Large intestine (tissue), 12 donors: ENCODE measurements at places on chromosomes 5 and 9.

GRCh38 chr5:107616213-107616612 lies 54.5 kb downstream of the EFNA5 start:
- no peak for DNase-seq

- no peak for DNase-seq
Measured at GRCh38 chr5:116437351-116437705, 137.3 kb downstream of the SEMA6A start.

DNA sequence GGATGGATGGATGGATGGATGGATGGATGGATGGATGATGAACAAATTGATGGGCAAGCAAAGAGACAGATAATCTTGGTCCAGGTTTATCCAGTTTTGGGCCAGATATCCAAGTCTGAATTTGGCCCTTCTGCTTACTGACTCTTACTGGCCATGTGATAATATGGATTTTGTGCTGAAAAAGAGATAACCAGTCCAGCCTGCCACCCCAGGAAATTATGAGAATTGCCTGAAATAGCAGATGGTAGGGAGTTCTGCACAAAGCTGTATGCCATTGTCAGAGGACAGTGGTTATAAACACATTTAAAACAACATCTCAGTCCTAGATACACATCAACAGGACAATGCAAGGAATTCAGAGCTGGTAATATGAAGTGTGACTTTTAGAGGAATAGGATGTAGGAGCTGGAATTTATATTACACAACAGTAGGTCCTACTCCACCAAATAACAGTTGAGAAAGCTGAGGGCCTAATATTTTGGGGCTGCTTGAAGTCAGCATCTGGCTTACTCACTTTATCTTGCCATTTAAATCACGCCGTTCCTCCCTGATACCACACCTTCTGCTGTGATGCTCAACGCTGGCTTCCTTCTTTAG lies 9.0 kb upstream of the FAT2 start:
- no peak for DNase-seq

DNA sequence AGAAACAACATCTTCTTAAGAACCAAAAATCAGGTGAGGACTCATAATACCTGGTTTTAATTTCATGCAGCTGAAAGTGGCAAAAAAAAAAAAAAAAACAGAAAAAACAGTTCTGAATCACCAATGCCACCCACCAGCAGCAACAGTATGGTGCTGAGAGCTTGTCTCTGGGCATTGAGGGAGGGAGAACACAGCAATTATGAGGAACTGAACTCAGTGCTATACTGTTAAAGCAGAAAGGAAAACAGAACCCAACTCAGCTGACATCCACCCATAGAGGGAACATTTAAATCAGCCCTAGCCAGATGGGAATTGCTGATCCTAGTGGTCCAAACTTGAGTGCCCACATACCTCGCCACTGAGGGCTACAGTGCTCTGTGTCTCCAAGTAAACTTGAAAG lies 657.9 kb downstream of the ACTL7B start:
- no peak for DNase-seq

DNA sequence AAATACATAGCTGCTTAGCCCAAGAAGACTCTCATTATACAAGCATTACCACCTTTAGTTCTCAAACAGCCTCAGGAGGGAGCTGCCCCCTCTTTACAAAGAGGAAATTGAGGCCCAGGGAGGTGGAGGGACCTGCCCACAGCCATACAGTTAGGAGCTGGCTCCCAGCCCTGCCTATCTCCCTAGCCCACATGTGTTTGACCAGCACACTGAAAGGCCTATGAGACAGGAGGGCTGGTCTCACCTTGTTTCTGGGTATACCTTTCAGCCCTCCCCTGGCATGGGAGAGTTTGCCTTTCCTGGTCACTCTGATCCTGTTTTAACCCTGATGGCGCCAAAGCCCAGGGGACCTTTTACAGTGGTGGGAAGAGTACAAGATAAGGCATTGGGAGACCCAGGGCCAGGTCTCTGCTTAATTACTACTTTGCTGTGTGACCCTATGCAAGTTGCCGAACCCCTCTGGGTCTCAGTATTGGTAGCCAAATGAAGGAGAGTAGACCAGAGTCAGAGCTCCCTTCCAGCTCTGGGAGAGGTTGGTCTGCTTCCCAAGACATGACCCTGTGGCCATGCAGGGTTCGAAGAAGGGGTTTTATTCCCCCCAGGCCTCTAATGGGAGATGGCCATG lies 60.9 kb upstream of the RPL26L1 start:
- no peak for DNase-seq

DNA sequence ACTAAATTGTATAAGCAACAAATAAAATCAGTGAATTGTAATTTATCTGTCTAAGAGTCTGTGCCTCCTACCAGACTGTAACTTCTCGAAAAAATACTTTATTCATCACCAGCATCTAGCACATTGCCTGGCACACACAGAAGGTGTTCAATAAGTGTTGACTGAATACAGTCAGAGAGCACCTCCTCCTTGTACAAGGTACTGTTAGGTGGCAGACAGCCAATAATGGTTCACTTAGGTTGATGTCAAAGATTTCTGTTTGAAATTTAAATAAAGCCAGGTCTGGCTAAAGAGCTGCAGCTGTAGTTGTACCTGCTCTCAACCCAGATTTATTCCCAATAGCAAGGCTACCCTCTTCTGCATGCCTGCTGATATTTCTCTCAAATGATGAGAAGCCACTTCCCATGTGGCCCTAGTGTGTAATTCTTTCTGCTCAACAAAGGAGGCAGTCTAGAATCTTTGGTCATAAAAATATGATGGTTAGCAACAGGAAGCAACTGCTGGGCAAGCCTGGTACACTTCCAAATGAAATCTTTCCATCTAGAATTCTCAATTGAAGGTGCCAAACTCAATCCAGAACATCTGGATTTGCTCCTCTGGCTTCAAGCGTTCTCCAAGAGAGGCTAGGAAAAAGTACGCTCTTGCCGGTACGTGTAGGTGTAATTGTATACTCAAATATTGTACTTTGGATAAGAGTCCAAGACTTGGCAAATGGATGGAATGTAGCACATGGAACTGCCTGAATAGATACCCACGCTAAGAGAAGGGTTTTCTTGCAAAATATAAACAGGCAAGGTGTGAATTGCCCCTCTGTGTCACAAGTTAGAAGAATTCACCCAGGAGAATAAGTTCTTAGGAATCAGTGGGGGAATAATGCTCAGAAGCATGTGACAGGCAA lies 95.6 kb downstream of the NR6A1 start:
- DNase-seq: no peak

- no peak for DNase-seq
Measured at GRCh38 chr5:59769041-59769360, 124.5 kb downstream of the PDE4D start.

DNA sequence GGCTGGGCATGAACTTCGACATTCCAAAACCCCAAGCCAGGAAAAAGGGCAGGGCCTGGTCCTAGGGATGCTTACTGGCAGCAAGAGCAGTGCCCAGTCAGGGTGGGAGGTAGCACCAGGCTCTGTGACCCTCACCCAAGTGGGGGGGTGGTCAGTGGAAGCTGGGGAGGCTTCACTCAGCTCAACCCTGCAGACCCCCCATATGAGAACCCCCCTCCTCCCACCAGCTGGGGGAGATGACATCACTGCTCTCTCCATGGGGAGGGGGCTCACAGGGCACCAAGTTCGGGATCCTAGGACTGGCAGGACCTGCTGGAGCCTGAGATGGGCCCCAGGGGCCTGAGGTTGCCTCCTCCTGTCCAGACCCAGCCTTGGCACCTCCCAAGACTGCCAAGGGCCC lies 4.7 kb downstream of the DNLZ start:
- no peak for DNase-seq

- no peak for DNase-seq
Measured at GRCh38 chr5:126070481-126070880, 352.7 kb upstream of the GRAMD2B start.

DNA sequence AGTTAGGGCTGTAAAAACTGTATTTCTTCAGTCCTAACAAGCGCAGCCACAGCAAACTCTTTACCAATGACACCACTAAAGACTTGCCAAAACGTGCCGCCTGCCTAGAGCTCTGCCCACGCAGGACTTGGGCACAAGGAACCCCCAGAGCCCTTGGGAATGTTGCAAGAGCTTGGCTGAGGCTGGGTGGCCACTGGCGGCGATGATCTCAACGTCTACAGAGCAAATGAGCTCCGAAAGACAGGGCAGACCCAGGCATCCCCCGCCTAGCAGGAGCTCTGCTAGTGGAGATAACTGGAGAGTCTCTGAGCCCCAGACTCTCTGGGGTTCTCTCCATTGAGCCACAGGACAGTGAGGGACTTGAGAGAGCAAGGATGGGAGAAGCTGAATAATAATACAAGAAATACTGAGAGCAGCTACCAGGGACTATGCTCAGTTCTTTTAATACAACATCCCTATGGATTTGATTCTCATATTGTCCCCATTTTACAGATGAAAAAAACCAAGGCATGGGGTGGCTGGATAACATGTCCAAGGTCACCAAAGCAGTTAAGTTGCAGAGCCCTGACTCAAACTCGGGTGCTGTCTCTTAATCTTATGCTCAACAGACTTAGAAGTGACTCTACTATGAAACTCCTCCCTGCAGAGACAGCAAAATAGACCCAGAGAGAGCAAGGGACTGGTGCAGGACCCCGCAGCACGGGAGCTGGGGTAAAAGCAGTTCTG lies 32.5 kb downstream of the SHB start:
- DNase-seq: no peak

GRCh38 chr9:107712390-107712789 lies 222.8 kb upstream of the KLF4 start:
- peak; percentile 55 for DNase-seq

- no peak for DNase-seq
Measured at GRCh38 chr5:73095564-73096238, 24.7 kb upstream of the TMEM171 start.

DNA sequence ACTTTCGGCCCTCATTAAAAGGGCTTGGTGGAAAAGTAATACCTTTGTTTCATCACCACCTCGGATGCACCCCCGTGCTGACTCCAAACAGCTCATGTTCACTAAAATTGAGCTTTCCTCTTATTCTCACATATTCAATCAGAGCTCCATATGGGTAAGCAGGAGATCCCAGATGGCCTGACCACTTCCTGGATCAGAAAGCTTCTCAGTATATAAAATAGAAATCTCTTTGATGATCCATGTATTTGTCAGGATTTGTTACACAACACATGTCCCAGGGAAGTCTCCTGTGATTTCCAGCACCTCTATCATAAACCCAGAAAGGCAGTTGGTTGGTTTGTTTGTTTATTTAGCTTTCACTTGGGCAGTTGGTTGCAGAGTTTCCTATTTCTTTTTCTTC lies 402.0 kb downstream of the MLLT3 start:
- no peak for DNase-seq

DNA sequence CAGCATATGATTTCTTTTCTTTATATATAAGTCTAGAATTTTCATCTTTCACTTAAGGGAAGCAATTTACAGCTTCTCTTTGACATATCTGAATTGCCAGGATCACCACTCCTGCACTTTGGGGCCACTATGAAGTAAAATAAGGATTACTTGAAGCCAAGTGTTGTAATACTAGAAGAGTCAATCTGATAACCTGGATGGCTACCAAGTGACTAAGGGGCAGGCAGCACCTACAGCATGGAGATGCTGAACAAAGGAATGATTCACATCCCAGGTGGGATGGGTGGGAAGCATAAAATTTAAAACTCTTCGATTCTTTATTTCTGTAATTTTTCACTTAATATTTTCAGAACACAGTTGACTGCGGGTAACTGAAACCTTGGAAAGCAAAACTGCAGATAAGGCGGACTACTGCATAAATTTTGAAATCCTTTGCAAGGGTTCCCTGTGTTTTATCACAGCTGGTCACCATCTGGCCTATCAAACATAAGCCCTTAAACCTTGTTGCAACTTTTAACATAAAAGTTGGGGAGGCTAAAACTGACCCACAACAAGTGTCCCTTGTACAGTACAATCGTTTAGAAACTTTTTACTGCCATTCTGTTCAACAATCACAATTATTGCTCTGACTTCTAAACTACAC lies 31.2 kb downstream of the NR3C1 start:
- no peak for DNase-seq

- DNase-seq: peak; percentile 62
Measured at GRCh38 chr5:76972689-76973088, 19.8 kb downstream of the CRHBP start.

DNA sequence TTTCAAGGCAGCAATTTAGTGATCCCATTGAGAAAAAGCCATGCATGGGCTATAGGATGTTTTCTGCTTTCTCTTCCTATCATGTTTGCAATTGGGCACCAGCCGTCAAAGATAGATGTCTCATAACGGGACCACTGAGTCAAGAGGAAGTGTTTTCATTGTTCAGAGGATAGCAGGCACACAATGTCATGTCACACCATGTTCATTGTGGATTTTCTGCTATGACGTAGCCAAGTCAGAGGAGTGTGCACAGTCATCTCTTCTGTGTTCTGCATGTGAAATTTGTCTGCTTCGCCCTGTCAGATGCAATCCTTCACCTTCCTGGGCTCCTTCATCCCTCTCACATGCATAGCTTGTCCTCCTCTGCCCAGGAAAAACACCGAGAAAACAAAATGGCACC lies 106.0 kb downstream of the CD180 start:
- no peak for DNase-seq
